ENCODE measurements at places on chromosomes 3 and 15.

- no peak for DNase-seq
Measured at GRCh38 chr3:156978481-156978961, 152.4 kb downstream of the LEKR1 start.

DNA sequence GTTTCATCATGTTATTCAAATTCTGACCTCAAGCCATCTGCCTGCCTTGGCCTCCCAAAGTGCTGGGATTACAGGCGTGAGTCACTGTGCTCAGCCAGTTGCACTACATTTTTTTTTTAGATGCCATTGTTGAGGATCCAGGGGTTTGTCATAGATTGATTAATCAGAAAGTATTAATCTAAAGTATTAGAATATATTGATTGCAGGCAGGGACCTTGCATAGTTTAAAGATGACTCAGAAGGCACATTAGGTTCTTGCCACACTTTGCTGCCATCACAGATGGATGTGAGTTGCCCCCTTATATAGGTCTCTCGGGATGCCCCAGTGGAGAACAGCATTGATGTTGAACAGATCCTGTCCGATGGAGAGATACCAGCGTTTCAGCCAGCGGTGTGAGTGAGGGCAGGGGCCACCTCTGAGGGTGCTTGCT, 41.1 kb downstream of the IGF1R start:
- DNase-seq: no peak

- no peak for DNase-seq
Measured at GRCh38 chr3:59895972-59896371, 846.1 kb upstream of the CFAP20DC start.

DNA sequence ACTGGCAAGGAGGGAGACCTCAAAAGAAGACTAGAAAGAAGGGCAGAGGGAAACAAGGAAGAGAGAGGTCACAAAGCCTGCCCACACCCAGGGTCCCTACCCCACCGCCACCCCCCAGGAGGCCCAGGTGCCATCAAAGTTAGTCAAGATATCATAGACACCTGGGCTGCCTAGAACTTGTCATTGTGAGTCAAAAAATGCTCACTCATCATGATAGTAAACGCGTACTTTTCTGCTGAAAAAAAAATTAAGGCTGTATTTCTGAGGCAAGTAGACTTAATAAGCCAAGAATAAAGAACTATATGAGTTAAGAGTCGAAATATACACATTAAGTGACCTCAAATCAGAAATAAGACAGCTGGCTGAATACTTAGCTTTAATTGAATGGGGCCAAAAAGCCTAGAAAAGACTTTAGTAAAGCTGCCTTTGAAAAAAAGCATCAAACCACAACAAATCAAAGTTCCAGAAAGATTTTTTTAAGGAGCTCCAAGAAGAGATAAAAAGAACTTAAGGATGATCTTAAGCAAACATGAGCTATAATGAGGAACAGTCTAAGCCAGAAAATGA, 415.5 kb upstream of the PPP2R3A start:
- DNase-seq: no peak

DNA sequence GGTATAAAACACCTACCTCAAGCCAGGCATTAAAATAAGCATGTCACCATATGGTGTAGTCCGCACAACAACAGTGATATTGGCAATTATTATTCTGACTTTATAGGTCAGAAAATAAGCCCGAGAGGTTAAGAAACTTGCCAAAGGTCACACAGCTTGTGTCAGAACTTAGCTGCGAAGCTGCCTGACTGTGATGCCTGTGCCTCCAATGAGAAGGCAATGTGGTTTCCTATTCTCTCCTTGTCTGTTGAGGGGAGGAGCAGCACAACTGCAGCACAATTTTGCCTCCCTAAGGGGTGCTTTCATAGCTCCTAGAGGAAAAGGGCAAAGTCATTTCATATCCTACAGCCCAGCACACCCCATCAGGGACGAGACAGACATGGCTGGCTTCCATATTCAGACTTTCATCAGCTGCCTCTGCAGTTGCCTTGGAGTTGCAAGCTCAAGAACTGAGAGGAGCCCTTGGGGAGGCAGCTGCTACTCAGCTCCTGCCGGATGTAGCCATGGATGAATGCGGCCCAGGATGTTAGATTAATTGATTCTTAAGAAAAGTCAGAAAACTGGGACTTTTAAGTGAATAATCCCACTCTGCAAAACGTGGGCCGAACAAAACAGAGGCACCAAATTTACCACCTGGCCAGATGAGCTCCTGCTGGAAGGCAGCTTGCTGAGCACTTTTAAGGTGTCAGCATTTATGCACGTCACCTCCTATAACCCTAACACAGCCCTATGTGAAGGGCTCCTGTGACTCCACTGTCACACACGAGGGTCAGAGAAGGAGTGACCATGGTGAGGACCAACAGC, 38.5 kb downstream of the MYO5C start:
- DNase-seq: no peak

DNA sequence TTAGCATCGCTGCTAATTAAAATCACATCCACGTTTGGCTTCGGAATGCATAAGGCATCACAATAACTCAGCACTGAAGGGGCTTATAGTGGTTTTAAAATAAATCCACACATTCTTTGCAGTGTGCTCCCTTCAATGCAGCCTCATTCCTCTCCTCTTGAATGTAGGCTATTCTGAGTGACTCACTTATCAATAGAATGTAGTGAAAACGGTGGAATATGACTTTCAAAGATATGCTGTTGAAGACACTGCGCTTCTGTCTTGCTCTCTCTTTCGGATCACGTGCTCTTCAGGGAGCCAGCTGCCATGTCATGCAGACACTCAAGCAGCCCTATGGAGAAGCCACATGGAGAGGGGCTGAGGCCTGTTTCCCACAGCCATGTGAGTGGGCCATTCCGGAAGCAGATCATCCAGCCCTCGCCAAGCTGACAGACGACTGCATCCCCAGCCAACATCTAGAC, 87.4 kb downstream of the CRYGS start:
- no peak for DNase-seq

DNA sequence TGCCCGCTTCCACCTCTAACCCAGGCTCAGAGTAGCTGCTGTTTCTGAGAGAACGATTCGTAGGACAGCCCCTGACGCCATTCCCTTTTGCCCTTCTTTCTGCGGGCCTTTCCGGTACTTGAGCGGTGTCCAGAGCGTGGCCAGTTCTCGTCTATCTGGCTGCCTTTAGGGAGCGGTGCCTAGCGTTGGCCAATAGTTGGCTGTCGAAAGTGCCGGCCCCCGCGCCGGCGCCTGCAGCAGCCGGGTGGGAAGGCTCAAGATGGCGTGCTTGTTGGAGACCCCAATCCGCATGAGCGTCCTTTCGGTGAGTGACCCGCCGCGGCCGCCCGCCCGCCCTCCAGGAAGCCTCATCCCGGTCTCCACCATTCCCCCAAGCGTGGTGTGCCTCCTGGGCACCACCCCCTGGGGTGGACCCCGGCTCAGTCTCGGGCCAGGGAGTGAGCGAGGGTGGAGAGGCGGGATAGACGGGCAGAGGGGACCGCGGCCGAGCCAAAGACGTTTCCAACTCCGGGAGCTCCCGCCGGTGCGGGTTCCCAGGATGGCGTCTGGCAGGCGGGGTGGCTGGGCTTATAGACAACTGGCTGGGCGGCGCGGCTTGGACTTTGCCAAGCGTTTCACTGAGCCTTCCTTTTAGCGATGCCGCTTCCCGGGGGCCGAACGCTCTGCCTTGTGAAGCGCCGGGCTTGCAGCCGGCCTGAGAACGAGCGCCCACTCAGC, at the start of gene ARMC8:
TSS of gene ARMC8 (plus strand) at position 6 of the 717 bp plus-strand sequence. CDS start at position 260, 254 bp downstream.
- DNase-seq: peak; percentile 70

GRCh38 chr3:111073218-111073617, 1.6 kb downstream of the NECTIN3 start:
- DNase-seq: no peak

DNA sequence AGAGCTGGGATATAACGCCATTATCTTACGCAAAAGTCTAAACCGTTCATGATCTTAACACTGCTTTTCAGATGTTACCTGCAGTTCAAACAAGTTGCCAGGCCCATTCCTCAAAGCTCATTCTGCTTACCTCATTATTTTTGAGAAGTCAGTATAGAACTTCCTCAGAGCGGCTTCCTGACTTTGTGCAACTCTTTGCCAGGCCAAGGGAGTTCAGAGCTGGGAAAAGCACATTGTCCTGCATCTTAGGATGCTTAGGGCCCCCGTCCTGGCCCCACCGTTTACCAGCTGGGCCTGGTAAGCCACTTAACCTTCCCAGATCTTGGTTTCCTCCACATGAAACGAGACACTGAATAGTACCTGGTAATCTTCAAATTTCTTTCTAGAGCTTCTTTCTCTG, 6.8 kb upstream of the C2CD4B start:
- no peak for DNase-seq

- no peak for DNase-seq
Measured at GRCh38 chr15:40445421-40445922, 4.7 kb downstream of the BAHD1 start.

- DNase-seq: peak; percentile 18
Measured at GRCh38 chr15:43135351-43135750, 2.0 kb downstream of the TMEM62 start.

DNA sequence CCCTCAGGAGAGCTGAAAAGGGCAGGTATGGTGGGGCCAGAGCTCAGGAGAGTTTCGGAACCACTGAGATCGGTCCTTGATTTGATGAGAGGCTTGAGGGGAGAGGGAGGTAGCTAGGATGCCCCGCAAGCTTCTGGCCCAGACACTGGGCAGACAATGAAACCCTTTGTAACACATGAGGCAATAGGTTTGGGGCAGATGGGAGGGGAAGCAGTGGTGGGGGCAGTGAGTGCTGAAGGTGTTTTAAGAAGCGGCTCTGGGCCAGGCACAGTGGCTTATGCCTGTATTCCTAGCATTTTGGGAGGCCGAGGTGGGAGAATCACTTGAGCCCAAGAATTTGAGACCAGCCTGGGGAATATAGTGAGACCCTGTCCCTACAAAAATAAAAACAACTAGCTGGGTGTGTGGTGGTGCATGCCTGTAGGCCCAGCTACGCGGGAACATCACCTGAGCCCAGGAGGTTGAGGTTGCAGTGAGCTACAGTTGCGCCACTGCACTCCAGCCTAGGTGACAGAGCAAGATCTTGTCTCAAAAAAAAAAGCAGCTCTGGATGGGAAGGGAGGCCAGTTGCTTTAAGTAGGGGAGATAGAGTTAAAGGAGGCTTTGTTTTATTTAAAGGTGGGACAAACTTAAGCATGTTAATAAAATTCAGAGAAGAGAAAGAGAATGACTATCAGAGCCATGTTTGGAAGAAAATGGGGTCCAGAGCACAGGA, 9.6 kb upstream of the SNX22 start:
- DNase-seq: no peak

DNA sequence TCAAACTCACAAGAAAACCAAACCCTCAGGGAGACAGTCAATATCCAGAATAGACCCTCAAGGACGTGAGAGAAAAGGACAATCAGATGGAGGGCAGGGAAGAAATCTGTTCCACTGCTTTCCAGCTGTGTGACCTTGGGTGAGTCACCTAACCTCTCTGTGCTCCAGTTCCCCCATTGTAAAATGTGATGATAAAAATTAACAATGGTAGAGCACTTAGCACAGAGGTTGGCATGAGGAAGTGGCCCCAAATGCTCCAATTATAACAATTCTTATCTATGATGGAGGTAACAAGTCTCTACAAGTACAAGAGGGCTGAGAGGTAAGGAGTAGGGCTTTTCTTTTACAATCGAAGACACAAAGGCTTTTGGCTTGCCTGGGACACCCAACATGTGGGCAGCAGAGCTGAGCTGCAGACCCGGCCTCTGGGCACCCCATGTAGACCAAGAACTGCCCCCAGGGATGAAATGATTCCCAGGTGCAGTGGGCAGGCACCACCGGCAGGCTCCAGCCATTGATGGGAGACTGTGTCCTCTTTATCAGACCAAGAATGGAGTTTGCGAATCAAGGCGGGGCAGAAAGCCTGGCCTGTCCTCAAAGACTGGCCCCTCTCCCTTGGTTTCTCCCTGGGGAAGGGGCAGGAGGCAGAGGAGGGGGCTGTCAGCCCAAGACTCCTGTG, 22.0 kb downstream of the WNT7A start:
- DNase-seq: no peak

DNA sequence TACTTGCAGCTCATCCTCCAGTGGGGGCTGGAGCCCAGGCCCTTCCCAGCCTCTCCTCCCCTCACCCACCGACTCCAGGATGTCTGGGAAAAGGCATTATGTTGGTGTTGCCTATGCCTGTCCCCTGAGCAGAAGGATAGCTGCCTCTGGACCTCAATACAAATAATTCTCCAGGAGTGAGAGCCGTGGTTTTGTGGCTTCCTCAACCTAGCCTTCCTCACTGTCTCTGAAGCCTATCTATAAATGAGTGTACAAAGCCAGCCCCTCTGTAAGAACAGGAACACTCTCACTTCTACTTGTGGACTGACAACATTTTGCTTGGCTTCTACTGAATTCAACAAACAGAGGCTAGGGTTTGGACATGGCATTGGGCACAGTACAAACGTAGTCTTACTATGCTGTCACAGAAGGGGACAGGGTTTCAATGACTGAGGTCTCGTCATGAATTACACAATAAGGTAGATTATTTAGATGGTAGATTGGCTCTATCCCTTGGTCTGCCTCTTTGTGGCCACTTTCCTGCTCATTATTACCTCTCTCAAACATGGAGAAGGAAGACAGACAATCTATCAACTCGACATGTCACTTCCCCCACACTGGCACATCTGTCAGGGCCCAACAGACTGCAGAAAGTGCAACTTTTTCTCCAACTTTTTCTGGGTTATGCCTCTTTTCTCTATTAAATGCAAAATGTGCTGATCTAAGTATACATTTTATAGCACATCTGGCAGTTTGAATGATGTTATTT, 82.8 kb upstream of the MEX3B start:
- no peak for DNase-seq

DNA sequence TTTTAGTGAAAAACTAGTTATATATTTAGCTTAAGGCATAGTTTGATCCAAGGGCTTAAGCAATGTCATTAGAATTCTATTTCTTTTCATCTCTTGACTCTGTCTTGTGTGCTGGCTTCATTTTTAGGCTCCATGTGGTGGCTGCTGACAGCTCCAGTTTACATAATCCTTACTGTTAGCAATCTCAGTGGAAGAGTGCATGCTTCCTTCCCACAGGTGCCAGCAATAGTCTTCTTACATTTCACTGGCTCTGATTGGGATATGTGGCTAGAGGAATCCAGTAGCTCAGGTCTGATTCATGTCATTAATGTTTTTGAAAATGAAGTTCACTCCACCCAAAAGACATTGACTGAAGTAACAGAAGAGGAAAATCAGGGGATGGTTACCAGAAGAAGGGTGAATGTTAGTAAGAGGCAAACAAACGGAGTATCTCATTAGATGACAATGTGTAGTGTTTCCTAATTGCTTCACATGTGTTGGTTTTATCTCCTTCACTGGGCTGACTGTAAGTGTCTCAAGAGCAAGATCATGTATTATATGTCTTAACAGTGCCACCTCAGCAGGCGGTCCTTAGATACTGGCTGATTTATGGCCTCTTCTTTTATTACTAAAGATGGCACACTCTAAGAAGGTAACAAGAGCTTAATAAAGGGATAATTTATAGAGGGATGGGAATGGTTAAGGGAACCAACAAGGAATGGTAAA, 25.6 kb upstream of the TCF12 start:
- no peak for DNase-seq

GRCh38 chr3:164460851-164461250, 617.4 kb downstream of the SI start:
- DNase-seq: no peak

DNA sequence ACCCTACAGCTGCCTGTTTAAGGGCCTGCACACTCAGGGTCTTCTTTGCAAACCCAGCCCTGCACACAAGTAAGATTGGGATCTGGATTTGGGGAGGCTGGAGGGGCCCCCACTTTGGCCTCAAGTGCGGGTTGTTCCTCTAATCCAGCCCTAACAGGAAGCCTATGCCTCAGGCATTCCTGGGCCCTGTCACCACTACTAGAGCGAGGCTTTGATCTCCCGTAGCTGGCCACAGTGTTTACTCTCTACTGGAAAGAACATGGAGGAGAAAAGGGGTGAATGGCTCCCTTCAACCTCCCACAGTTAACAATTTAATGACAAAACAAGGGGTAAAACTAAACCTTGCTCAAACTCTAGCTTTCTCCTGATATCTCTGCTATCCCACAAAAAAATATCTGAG, 48.4 kb downstream of the DZIP1L start:
- no peak for DNase-seq

All from iPS-NIHi11 (cell line).